ENCODE measurements at places on chromosomes 13 and 19.

DNA sequence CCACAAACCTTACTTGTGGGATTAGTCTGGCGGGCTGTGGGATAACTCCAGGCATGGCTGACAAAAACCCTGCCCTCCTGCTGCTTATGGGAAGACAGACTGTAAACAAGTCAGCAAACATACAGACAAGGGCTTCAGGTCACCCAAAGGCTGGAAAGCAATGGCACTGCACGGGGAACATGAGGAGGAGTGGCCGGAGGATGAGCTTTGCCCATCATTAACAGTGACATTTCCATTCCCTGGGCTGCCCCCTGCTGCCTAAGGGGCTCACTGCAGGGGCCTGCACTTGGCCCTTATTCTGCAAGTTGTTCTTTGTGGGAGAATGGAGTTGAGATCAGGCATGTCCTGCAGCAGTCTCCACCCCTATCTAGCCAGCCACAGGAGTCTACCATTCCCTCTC, 91.3 kb downstream of the UQCRFS1 start:
- no peak for DNase-seq

DNA sequence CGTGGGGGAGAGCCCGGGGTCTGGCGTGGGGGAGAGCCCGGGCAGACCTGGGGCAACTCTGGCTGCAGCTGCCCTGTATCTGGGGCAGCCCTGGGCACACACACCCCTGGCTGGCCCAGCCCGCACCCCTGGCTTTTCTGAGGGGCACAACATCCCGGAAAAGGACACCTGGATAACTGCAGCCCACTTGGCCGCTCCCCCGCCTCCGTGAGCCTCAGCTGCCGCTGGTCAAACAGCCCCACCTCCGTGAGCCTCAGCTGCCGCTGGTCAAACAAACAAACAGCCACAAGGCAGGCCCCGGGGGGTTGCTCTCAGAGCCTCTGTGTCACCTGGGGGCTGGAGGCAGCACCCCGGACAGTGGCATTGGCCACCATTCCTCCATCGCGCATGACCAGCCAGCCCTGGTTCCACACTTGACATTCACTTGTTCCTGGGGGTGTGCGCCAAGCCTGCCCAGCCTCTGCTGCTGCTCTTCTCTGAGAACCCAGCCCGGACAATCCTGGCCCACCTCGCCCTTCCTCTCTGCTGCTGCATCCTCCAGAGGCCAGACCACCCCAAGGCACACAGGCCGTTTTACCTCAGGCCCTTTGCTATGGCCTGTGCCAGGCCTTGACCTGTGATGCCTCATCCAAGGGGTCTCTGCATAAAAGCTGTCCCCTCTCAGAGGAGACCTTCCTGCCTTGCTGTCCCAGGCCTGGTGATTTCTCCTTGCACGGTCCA, 19.9 kb downstream of the CEBPG start:
- DNase-seq: no peak

GRCh38 chr13:33639626-33640080, 178.3 kb upstream of the RFC3 start:
- DNase-seq: peak; percentile 81

DNA sequence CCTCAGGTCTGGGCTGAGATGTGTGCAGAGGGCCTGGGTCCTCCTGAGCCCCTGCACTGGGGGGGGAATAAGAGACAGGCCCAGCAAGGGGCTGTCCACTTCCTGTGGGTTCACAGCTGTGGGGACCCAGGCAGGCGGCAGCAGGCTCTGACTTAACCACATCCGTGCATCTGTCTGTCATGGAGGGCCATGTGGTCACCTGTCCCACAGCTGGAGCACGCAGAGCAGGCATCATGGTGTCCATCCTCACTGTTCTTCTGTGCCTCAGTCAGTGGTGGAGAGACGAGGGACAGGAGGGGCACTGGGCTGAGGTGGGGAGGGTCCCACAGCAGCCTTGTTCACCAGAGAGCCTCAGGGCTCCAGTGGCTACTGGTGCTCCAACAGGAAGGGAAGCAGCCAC, 16.3 kb upstream of the KIR3DL3 start:
- no peak for DNase-seq

DNA sequence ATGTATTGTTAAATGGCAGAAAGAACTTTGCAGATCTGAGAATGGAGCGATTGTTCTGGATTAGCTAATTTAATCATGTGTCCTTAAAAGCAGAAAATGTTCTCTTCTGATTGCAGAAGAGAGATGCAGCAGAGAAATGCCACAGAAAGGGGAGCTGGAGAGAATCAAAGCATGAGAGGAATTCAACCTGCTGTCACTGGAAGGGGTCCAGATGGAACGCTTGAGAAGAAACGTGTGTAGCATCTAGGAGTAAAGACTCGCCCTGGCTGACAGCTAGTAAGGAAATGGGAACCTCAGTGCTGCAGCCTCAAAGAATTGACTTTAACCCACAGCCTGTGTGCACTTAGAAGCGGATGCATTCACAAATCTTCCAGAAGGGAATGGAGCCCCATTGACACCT, 502.8 kb downstream of the KLF12 start:
- DNase-seq: no peak

DNA sequence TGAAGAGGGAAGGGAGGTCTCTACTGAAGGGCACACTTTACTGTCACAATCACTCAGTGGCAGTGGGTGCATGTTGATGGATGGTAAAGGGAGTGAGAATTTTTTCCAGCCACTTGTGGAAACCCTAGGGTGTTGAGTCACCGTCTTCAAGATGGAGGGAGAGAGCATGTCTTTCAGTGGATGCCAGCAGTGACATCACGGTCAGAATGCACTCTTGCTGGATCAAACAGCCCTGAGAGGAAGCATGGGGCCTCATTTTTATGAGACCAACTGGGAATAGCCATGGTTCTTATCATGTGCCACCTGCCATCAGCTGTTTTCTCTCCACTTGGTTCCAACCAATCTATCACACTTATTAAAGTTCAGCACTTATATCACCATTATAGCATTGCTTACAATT, 182.5 kb downstream of the KCNRG start:
- DNase-seq: no peak

DNA sequence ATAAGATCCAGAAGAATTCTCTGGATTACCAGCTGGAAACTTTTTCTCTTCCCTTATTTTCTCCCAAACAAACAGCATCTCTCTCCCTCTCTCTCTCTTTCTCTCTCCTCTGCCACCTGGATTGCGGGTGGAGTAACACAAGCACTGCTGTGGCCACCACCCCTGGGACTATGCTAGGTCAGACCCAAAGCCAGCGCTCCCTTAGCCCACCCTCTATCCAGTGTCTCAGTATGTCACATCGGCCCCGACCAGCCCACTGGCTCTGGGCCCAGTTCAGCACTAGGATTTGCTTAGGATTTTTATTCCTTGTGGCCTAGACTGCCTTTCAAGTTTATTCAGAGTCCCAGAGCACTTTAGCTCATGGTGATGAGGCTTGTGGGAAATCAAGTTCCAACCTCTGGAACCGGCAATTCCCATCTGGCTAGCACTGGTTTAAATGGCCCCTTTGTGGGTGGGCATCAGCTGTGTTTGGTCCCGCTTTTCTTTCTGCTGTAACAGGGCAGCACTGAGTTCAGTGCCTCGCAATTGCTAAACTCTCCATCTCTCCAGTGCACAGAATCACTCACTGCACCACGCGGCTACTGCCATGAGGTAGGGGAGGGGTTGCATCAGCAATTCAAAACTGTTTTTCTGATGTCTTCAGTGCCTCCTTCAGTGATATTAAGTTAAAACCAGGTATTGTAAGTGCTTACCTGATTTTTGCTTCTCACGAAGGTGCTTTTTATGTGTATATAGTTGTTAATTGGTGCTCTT, 1623.1 kb downstream of the SLITRK5 start:
- no peak for DNase-seq

DNA sequence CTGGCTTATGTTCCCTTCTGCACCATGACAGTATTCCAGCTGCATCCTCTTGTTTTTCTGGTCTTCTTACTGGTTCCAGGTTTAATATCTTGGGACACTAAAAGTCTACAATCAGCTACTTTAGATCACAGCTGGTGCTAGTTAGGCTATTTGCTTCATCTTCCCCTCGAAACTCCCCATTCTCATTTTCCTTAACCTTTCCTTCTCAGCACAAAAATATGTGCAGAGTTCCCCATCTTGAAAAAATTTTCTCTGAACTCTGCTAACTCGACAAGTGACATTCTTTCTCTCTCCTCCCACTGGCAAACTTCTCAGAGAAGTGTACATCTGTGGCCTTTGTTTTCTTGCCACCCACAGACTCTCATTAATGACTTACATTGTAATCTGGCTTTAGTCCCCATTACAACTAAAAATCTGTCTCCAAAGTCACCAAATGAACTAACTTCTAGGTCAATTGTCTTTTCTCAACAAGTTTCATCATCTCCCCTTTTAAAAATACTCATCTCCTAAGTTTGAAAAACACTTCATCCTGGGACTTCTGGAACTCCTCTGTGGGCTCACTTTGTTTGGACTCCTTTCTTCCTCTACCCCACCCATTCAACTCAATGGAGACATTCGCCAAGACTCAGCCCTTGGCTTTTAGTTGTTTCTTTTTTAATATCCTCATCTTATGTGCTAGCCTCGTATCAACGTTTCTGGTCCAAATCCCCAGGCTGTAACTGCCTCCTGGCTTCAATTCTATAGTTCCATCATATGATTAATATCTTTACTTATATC, 7.1 kb upstream of the KL start:
- DNase-seq: no peak

- DNase-seq: no peak
Observed at GRCh38 chr13:30396434-30397075, 25.7 kb upstream of the UBE2L5 start.

DNA sequence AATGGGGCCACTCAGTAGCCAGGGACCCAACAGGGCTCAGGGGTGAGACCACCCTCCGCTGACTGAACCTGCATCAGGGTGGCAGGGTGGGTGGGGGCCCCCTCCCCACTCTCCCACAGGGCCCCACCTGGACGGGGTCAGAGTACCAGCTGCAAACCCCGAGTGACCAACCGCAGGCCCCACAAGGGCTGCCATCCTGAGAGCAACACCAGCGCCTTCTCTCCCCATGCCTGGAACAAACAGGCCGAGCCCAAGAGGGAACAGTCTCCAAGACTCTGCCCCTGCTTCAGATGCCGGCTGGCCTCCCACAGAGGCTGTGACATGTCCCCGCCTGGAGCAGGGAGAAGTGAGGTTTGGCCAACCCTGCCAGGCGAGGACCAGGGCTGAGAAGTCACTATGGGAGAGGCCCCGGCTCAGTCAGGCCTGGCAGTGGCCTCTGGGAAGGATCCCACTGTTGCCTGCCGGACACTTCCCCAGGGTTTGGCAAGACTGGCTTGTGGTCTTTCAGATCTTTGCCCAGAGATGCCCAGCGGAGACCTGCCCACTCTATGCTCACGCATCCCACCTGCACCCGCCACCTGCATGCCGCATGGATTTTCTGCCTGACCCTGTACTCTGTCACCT, 27.2 kb downstream of the MPND start:
- no peak for DNase-seq

DNA sequence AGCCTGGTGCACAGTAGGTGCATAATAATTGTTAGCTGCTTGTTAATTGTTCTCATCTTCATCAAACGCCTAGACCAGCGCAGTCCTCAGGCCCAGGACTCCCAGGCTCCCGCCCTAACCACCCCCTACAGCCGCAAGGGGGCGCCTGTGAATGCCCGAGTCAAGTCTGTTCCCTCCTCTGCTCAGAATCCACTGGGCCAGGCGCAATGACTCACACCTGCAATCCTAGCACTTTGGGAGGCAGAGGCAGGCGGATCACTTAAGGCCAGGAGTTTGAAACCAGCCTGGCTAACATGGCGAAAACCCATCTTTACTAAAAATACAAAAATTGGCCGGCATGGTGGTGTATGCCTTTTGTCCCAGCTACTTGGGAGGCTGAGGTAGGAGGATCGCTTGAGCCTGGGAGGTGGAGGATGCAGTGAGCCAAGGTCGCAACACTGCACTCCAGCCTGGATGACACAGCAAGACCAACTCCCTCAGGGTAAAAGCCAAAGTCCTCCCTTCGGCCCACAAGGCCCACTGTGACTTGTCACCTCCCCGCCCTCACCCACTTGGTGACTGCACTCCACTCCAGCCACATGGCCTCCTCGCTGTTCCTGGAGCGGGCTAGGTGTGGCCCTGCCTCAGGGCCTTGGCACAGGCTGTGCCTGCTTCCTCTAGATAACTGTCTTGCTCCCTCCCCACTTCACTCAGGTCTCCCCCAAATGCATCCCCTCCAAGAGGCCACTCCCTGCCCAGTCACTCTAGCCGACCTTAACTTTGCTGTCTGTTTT, 9.1 kb downstream of the ZNF653 start:
- peak; percentile 88 for DNase-seq

GRCh38 chr19:41154060-41154459, 39.0 kb upstream of the CYP2S1 start:
- DNase-seq: no peak

DNA sequence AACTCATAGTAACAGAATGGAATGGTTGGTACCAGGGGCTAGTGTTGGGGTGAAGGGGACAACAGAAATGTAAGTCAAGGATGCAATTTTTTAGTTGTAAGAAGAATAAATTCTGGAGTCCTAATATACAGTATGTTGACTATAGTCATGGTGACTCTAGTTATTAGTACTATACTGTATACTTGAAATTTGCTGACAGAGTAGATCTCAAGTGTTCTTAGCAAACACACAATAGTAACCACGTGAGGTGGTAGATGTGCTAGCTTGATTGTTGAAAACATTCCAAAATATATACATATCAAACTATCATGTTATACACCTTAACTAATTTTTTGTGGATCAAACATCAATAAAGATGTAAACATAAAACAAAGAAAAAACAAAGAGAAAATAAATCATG, 1345.1 kb upstream of the PCDH20 start:
- DNase-seq: no peak

- no peak for DNase-seq
Observed at GRCh38 chr19:609004-609346, 19.3 kb downstream of the HCN2 start.

DNA sequence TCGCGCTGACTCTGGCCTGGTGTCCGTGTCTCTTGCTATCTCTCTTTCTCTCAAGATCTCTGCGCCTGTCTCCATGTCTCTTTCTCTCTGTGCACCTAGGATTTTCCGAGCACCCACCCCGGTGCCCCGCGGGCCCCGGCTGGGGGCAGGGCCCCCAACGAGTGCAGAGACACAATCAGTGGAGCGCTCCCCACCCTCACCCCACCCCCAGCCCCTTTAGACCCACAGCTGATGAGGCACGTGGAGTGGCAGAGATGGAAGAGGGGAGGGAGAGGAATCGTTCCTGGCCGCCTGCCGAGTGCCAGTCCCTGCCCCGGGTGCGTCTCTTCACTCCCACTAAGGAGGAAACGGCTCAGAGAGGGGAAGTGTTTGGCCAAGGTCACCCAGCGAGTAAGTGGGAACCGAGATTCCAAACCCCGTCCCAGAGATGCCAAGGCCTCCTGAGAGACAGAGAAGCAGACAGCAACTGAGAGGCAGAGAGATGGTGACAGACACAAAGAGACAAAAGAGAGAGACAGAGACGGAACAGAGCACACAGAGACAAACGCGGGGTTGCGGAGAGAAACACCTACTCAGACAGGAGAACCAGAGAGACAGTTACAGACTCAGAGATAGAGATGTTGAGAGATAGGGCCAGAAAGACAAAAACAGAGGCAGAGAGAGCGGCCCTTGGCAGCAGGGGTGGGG, 626 bp upstream of the BCL3 start:
- peak; percentile 76 for DNase-seq
